Stimulated activated CD4-positive, alpha-beta T cell treated with anti-CD3 and anti-CD28 coated beads, Interleukin-4, amount 100 ng/mL, for 1 hour (primary cell): ENCODE measurements at places on chromosomes 7 and 10.
A peak's percentile ranks its signal among the peaks of the same experiment; 100 is the strongest.

GRCh38 chr10:87956055-87956454 lies 92.6 kb downstream of the PTEN start:
- no peak for DNase-seq

DNA sequence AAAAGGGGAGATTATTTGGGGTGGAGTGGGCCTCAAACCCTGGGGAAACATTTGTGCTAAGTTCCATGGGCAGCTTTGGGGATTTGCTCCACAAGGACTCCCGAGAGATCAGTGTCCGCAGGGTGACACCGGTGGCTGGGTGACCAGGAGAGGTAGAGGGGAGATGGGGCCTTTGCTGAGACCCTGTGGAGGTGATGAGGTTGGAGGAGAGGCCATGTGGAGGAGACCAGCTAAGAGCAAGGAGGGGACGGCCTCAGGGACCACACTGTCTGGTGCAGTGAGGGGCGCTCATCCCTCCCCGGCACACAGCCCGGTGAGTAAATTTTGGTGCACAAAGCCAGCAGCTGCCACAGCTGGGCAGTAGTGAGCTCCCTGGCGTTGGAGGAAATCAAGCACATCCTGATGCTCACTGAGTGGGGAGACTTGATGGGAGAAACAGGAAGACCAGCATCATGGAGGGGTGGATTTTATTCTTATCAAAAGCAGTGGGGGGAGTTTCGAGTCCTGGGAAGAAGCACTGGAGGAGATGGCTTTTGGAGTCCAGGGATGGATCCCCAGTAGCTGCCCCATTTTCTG lies 20.2 kb upstream of the ELFN1 start:
- no peak for DNase-seq

DNA sequence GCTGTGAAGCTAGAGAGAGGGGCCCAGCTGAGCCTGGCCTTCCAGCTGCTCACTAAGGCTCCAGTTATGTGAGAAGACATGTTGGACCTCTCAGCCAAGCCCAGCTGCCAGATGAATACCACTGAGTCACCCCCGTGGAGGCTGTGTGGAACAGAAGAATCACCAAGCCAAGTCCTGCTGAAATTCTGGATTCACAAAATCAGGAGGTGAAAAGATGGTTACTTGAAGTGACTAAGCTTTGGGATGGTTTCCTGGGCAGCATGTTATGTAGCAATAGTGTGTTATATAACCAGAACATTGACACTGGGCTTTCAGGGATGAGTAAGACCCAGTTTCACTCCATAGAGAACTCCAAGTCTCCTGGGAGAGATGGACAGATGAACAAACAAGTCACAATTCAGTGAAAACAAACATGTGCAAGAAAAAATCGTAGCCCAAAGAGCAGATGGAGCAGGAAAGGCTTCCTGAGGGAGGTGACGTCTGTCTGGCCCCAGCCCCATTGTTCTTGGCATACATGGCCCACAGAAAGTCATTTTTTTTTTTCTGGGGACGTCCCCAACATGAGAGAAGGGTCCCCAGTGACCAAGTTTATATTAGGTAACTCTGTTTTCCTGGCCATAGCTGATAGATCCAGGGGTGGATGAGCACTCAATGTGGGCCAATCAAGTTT lies 64.1 kb upstream of the PDZD8 start:
- DNase-seq = no peak

- no peak for DNase-seq
Measured at GRCh38 chr7:37162106-37162505, 286.6 kb downstream of the ELMO1 start.

DNA sequence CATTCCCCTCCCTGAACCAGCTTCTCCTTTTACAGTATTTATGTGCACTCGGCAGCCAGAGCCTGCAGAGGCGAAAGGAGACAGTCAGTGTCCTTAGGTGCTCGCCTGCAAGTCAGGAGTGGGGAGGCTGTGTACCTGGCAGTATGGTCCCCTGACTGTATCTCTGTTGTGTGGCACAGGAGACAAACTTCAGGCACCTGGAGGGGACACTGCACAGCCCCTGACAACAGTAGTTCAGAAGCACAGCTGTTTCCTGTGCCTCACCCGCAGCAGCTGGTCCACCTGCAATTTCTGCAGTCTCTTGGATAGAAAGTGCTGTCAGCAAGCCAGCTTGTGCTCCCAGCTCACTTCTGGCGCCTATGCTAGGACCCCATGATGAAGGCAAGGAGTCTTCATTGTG lies 73.4 kb upstream of the LAMB4 start:
- no peak for DNase-seq

DNA sequence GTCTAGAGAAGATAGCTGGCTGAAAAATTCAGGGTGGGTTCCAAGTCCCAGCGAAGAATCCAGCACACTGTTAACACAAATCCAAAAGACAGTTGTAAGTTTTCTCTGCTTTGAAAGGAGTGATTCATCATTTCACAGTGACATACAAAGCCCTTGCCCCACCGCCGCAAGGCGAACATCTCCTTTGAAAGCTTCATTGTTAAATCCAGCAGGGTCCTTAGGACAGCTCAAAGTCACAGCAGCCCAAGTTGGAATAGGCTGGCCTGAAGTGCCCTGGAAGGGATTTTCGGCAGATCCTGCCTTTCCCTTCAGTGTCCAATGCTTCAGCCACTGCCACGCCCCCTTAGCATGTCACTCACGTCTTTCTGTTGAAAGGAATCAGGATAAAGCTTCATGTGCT lies 526.1 kb downstream of the CALN1 start:
- no peak for DNase-seq

- DNase-seq = no peak
Measured at GRCh38 chr7:132732321-132732865, 156.1 kb upstream of the PLXNA4 start.

DNA sequence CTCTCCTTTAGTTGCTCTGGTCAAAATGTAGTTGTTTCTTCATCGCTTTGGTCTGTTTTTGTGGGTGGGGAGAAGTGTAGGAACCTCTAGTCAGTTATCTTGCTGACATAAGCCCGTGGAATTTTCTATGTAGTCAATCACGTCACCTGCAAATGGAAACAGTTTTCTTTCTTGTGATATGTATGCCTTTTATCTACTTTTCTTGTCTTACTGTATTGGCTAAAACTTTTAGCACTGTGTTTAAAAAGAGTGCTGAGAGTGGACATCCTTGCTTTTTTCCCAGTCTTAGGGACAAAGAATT lies 42.3 kb downstream of the AKR1E2 start:
- DNase-seq = no peak

- no peak for DNase-seq
Measured at GRCh38 chr7:13159467-13160184, 472.2 kb downstream of the ARL4A start.

- peak; percentile 56 for DNase-seq
Measured at GRCh38 chr7:151632750-151633515, 113.2 kb upstream of the RHEB start.

- no peak for DNase-seq
Measured at GRCh38 chr10:36533861-36534260, 591.5 kb upstream of the ANKRD30A start.

GRCh38 chr7:134804351-134804750 lies 24.9 kb downstream of the CALD1 start:
- DNase-seq = no peak

- DNase-seq = peak; percentile 5
Measured at GRCh38 chr10:21336476-21337170, 188.9 kb downstream of the SKIDA1 start.
